Stimulated activated CD8-positive, alpha-beta memory T cell treated with anti-CD3 and anti-CD28 coated beads, Interleukin-7, amount 100 ng/mL, for 48 hours (primary cell): ENCODE measurements at places on chromosomes 6 and 20.

DNA sequence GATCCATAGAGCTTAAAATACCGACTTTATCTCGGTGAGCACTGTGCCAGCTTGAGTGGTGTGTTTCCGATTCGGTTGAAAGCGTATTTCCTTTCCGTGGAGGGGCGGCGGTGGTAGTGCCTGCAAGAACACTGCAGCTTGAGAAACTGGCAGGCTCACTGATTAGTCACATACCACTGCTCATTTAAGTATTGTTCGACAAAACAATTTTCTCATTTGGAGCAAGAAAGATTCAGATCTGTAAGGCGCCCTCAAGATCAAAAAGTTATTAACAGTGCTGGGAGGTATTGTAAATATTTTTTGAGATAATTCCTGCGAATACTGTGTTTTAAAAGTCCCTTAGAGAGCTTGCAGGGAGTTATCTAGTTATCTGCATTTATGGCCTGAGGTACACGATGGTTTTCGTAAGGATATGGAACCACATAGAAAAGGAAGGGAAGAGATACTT, 1.3 kb downstream of the MAPK14 start:
- DNase-seq, result peak; percentile 45

DNA sequence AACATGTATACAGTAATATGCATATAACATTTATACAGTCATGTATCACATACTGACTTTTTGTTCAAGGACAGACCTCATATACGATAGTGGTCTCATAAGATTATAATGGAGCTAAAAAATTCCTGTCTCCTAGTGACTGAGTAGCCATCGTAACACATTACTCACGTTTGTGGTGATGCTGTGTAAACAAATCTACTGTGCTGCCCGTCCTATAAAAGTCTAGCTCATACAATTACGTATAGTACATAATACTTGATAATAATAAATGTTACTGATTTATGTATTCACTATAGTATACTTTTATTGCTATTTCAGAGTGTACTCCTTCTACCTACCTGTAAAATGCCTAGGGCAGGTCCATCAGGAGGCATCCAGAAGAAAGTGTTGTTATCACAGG, 17.4 kb downstream of the SERAC1 start:
- no peak for DNase-seq

DNA sequence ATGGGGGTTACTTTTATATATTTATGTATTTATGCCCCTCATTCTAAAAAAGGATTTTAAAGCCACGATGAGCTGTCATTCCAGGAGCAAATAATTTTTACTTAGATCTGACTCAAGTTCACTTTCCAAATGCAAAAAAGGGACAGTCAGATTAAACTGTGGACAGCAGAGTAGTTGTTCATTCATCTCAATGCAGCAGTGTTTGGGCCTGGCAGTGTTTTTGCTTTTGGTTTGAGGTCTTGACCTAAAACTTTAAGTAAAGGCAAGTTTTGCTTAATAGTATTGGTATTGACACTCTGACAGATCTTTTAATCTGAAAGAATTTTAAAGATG, 13.9 kb downstream of the JARID2 start:
- DNase-seq, result no peak

DNA sequence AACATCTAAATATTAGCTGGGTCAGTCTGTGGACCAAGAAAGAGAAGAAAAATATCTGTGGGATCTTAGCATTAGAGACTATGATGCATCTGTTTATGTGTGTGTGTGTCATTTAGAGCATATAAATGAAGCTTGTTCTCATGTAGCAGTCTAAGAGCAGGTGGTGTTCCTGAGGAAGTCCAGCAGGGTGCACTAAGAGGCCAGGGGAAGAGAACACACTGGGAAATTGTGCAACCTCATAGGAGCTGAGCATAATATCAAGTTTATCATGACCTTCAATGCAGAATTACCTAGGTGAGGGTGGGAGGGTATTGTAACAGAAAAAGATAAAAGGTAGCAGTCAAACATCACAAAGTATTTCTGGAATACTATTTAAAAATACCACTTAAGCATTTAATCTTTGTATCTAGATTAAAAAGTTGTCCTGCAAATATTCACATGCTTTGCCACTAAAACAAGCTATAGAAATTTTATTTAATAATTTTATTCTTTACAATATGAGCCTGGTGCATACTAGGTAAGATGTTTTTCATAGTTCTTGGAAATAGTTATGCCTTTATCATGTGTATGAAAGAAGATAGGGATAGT, 80.5 kb downstream of the SMPDL3A start:
- DNase-seq, result no peak

DNA sequence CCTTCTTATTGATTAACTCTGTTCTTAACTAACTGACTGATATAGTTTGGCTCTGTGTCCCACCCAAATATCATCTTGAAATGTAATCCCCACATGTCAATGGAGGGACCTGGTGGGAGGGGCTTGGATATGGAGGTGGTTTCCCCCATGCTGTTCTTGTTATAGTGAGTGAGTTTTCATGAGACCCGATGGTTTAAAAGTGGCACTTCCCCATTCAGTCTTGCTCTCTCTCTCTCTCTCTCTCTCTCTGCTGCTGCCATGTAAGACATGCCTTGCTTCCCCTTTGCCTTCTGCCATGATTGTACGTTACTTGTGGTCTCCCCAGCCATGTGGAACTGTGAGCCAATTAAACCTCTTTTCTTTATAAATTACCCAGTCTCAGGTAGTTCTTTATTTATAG, 81.8 kb upstream of the SPACA1 start:
- no peak for DNase-seq

- no peak for DNase-seq
Observed at GRCh38 chr6:160167604-160168399, 46.2 kb downstream of the SLC22A1 start.

DNA sequence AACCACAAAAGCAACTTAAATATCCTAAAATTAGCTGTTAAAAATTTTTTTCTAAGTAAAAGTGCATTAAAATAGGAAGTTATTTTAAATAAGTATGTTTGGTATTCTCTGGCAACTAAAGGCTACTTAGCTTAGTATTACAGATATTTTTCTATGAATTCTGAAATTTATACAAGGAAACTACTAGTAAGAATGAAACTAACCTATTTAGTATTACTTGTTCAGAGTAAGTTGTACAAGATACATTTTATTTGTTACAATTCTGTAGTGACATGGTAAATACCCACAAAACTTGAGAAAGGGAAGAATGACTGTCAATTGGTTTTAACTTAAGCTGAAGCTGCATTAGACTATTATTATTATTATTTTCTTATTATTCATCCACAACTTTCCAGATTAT, 6.5 kb downstream of the PHIP start:
- no peak for DNase-seq

GRCh38 chr20:35116258-35116657, 23.7 kb upstream of the TRPC4AP start:
- no peak for DNase-seq

- DNase-seq, result no peak
Observed at GRCh38 chr6:125164696-125165095, 11.1 kb downstream of the TPD52L1 start.

DNA sequence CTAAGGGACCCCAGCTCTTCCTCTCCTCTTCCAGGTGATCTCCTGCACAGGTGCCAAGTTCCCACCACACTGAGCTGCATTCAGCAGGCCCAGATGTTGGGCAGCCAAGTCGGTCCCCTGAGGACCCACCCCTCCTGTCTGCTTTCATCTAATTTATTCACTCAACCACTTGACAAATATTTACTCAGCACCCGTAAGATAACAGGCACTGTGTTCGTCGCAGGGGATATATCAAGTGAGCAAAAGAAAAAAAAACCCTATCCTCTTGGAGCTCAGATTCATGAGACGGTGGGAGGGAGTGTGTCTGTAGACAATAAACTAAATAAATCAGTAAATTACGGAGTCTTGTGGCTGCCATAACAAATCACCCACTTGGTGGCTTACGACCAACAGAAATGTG, 143.6 kb downstream of the MRPL14 start:
- DNase-seq, result no peak

- no peak for DNase-seq
Observed at GRCh38 chr6:143928853-143929252, 64.6 kb downstream of the ZC2HC1B start.

GRCh38 chr6:8888468-8888867, 453.1 kb upstream of the SLC35B3 start:
- no peak for DNase-seq

DNA sequence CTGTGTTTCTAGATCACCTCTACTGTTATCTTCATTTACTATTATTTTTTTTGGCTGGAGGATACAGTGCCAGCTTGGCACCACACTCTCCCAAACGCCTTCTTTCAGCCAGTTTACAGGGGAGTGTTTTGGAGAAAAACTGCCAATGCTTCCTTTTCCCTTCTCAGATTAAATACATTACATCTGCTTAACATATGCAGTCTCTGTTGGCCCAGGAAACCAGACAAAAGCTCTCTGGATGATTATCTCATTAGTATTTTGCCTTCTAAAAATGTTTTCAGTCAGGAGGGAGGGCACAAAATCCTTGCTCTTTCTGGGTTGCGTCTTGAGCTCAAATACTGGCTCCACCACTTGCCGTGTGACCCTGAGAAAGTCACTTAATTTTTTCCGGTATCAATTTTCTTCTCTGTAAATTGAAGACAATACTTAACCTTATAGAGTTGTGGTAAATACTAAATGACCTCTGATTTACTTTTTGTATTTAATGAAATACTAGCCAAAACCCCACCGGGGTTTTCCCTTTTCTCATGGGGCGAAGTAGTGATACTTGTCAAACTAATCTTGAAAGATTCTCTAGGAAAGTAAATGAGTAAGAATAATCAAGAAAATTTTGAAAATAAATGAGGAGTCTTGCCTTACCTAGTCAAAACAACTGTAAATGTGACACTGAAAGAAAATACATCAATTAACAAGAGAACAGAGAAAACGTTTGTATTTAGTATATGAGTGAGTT, 146.2 kb downstream of the MMS22L start:
- no peak for DNase-seq

- DNase-seq, result no peak
Observed at GRCh38 chr6:46484081-46484820, 7.0 kb downstream of the RCAN2 start.

DNA sequence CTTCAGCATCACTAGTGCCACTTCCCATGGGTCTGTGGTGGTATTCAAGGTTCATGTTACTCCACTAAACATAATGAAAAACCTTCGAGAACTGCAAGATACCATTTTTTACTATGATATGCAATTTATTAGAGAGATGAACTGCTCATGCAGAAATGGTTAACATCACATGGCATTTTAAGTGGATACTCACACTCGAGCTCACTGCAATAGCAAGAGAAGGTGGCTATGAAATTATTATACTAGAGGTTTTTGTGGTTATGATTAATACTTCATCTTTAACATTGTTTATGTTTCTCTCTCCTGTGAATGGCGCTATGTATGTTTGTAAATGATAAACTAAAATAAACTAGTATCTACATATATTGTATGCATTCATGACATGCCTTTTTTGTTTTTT, 35.1 kb downstream of the SCAF8 start:
- no peak for DNase-seq

- DNase-seq, result no peak
Observed at GRCh38 chr6:7589221-7589620, 777 bp upstream of the SNRNP48 start.

- DNase-seq, result no peak
Observed at GRCh38 chr6:80541886-80542285, 435.4 kb downstream of the BCKDHB start.

DNA sequence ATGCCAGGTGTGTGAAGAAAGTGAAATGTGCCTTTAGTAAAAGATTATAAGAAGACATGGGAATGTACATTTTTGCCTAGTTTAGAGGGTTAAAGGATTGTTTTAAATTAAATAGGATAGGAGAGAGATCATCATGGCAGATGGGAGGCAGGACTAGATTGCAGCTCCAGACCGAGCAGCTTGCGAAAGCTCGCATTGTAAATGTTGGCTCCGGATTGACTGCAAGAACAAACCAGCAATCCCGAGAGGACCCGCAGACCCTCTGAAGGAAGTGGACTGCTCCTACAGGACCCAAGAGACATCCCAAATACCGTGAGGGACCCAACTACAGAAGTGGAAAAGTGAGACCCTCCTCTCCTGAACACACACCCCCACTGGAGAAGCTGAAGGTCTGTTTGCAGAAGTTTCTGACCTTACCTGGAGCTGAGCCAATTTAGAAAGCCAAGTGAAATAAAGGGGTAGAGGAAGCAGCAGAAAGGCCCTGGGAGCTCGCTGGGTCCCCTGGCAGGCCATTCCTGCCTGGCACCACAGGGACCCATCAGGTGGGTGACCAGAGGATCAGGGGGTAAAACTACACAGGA, 30.0 kb upstream of the TPD52L1 start:
- DNase-seq, result no peak

- no peak for DNase-seq
Observed at GRCh38 chr20:5864873-5865587, 85.3 kb downstream of the TRMT6 start.

GRCh38 chr6:107539409-107539808, 49.5 kb downstream of the SOBP start:
- no peak for DNase-seq

- no peak for DNase-seq
Observed at GRCh38 chr20:50446351-50447101, 63.7 kb upstream of the PTPN1 start.

DNA sequence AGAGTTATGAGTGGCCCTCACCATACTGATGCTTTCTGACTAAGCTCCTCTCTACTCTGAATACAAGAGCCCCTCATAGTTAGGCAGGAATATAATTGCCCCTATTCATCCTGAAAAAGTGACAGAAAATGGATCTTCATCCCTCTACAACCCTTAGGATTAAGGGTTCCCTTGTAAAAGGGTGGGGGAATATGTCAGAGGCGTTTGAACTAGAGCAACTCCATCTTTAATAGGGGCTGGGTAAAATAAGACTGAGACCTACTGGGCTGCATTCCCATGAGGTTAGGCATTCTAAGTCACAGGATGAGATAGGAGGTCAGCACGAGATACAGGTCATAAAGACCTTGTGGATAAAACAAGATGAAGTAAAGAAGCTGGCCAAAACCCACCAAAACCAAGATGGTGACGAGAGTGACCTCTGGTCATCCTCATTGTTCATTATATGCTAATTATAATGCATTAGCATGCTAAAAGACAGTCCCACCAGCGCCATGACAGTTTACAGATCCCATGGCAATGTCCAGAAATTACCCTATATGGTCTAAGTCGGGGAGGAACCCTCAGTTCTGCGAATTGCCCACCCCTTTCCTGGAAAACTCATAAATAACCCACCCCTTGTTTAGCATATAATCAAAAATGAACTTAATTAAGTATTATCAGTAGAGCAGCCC, 4.7 kb upstream of the GTF3C6 start:
- DNase-seq, result no peak

GRCh38 chr6:15960740-15961634, 167.9 kb upstream of the MYLIP start:
- no peak for DNase-seq

GRCh38 chr20:10832141-10832540, 158.3 kb upstream of the JAG1 start:
- DNase-seq, result no peak

DNA sequence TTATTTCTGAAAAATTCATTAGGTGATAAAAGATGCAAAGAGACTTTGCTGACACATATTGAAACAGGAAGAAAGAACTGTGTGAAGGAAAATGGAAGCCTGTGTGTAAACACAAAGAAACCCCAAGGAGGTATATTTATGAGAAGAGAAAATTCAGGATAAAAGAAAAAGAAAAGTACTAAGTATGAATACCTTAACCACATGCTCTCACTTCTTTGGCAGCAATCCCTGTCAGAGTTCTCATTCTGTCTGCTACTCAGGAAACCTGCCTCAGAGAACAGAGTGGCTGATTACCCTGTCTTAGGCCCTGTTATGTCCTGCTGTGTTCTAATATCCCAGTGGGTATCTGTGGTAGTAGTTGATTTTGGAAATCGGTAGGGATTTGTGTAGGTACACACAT, 457.9 kb downstream of the TBC1D32 start:
- DNase-seq, result no peak
